ENCODE measurements at places on chromosomes 1 and 21.

GRCh38 chr21:42364304-42364865, 1.9 kb downstream of the TFF1 start:
- no peak for DNase-seq

DNA sequence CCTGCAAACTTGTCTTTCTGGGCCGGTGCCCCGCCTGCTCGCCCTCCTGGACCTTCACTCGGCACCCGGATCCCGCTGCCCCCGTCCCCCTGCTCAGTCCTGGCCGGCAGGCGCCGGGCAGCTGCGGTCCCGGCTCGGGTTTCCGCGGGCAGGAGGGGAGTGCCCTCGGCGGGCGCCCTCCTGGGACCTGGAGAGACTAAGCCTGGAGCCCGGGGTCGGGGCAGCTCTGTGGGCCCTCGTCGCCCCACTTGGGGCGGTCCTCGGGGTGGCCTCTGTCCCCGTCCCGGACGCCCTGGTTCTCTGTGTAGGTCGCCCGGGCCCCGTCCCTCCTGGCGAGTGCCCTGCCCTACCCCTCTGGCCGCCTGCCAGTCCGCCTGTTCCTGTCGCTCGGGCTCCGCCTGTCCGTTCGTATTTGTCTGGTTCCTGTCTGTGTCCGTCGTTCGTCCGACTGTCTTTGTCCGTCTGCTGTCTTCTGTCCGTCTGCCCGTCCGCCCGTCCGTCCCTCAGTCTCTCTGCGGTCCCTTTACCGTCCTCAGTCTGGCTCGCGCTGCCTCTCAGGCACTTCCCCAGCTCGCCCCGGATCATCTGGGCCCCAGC, 490 bp downstream of the SERINC2 start:
- no peak for DNase-seq

DNA sequence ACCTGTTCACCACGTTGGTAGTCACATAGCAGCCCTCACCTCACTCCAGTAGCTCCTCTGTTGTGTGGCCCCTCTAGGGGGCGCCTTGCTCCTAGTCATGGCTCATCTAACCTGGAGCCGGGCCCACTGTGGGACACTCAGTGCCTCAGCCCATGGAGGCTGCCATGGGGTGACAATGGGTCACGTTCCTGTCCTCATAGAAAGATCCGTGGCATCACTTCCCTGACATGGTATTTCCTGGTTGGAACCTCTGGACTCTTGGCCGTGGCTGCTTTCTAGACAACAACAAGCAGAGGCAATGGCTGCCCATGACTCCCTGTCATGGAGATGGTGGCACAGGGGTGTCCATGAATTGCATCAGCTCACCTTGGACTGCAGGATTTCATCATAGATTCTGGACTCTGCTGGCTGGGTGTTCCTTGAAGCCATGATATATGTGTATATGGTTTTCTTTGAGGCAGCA, 27.5 kb upstream of the SLAMF6 start:
- DNase-seq, result no peak

DNA sequence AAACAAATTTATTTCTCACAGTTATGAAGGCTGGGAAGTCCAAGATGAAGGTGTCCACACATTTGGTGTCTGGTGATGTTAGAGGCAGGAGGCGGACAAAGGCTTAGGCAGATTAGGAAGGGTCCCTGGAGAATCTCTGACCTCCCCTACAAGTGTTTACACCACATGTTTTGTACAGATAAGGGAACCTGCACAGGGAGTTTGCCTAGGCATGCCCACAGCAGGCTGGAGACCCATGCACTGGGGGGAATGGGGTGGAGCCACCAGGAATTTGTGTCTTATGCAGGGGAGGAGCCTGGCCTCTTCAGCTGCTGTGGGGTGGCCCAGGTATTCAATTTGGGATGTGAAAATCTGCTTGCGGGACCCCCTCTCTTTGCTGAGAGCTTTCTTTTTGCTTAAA, 131.3 kb downstream of the PATJ start:
- no peak for DNase-seq

DNA sequence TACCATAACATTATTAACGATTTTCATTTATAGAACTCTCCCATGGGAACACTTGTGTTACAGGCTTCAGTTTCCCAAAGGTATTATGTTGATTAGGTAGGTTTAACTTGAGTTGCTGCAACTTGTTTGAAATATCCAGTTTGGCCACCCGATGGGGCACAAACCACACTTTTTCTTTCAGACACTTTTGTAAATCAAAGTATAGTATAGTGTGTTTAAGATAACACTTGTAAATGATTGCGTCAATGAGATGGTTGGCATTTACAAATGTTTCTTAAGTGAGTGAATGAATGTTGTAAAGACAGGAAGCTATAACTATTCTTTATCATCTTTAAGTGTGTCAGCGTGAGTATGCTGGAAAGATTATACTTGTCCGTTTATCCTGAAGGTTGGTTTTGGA, 4.3 kb downstream of the XPR1 start:
- no peak for DNase-seq

DNA sequence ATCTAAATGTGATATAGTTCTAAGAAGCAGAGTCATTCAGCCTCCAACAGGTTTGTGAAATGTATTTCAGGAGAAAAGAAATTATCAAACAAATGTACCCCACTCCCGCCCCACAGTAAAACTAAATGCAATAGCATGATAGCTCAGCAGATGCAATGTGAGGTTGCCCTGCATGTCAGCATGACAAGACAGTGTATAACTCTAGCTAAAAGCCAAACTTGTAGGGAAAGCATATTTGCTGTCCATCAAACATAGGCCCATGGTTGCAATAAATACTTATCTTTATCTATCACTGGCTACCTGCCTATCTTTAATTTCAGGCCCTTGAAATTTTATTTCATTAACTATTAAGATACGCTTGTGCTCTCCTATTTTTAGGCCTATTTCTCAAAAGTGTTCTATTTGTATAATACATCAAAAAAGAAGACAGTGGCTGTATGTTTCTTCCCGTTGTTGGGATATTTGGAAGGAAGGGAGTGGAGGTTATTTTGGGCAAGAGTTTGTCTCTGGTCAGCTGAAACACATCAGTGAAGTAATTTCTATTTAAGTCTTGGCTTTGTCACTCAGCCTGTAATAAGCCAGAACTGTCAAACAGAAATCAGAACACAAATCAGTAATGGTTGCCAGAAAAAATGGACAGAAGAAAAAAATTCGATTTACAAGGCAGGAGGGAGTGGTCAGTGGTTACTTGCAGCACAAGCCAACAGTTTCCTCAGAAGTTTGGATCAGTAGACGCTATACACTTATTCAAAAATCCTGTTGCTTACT, 307.4 kb upstream of the ADGRL2 start:
- DNase-seq, result no peak

- no peak for DNase-seq
Observed at GRCh38 chr1:167225920-167226319, 5.2 kb downstream of the POU2F1 start.

DNA sequence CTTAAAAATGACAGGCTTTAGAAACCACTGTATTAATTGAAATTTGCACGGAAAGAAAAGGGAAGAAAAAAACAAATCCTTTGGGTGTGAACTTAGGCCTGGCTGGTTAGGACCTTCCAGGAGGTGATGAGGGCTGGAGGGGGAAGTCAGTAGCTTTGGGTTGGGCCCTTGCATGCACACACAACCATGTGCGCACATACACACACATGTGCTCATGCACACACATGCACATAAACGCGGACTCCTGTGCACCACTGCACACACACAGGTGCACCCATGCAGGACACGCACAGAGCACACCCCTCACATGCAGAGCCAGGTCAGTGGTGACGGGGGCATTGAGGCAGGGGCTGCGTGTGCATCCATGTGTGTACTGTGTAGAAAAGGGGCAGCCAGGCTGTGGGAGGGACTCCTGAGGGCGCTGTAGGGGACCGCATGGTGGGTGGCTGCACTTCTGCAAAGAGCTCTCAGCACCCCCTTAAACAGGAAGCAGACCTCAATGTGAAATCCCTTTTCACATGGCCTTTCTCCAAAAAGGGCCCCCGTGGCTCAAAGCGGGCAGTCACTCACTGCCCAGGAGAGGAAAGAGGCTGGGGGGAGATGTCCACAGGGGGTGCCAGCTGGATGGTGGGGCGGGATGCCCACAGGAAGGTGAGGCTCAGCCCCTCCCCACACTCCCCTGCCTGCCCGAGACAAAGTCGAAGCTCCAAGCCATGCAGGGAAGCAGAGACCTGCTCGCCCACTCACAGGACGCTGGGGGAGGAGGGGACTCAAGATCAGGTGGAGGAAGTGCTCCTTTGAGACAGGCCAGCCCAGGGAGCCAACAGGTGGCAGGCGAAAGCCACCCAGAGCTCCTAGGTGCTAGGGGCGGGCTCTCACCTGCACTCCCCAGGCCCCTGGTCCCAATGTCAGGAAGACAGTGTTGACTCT, 95.2 kb downstream of the ITPKB start:
- no peak for DNase-seq

GRCh38 chr1:83970802-83971201, 28.1 kb downstream of the TTLL7 start:
- no peak for DNase-seq

GRCh38 chr1:216183007-216183406, 240.2 kb downstream of the USH2A start:
- DNase-seq, result no peak

GRCh38 chr1:94875794-94876193, 51.1 kb downstream of the CNN3 start:
- no peak for DNase-seq

DNA sequence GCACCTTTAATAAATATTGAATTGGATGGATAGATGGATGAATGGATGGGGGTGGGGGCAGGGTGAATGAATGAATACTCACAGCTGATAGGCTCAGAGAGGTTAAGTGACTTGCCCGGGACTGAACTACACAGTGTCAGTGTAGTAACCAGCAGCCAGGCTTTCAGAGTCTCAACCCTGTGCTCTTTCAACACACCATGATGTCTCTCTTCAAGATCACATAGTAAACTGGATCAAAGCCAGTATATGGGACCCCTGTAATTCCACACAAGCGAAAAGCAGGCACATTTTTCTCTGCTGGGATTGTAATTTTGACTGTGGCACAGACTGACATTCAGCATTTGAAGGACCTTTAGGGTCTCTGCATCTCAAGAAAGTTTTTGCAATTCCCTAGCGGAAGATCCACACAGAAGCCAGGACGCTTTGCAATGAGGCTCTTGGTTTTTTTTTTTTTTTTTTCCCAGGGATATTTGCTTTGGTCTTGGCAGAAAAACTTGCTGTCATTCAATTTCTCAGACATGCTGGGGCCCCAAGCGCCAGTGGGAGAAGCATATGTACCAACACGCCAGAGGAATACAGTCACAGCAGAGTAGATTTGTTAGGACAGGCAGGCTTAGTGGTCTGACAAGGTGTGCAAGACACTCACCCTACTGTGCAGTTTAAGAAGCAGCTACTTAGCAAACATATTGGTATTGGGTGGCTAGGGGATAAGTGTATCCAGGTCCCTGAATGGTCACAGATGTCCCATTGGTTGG, 213.1 kb upstream of the CAMK1G start:
- no peak for DNase-seq

DNA sequence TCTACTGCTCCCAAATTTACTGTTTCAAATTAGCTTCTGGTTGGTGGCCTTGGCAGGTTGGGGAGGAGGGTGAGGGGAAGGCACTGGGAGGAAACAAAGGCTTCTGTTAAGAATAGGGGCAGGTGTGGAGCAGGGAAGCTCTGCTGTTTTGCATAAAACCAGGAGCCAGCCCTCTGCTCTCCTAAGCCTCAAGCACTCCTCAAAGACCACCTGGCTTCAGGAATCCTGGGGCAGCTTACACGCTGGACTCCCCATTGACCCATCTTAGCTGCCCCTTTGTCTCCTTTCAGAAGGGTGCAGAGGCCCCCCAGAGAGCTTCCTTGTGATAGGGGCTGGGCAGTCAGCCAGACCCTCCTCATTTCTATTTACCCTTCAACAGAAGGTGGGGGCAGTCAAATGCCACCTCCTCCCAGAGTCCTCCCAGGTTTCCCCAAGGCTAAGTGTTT, 11.5 kb upstream of the DHRS3 start:
- DNase-seq, result no peak

DNA sequence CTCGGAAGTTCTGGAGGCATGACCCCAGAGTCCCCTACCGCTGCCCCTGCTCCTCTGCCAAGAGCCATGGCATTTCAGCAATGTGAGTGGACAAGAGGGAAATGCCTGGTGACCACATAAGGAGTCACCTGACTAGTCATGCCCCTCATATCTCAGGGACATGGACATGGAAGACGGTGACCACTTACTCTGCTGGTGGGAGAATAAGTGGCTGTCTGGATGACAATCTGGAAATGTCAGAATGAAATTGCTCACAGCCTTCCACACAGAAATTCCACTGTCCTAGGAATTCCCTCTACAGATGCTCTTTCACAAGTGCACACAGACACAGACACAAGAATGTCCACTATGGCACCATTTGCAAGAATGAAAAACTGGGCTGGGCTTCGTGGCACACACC, 24.3 kb upstream of the PLEKHG5 start:
- DNase-seq, result no peak

DNA sequence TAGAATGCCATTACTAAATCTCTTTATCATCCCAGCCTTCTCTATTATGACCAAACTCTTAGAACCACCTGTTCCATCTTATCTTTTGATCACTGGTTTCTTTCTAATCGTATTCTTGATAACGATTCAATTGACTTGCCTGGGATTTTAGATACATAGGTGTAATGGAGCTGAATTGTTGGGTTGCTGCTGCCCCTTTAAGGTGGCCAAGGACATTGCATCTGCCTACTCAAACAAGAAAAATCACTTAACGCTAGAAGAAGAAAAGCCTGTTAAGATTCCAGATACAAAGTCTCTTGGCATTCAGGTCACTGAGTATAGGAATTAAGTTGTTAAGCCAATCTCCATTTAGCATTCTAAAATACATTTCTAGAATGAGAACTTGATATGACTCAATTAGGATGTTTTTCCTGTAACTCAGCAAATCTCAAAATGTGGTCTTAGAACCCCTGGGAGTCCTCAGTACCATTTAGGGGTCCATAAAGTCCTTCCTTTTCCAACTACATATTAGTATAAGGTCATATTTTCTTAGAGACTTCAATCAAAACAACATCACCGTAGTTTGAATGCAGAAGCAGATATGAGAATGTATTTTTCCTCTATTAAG, 12.4 kb downstream of the NEXN start:
- peak; percentile 54 for DNase-seq

- DNase-seq, result no peak
Observed at GRCh38 chr1:9731561-9731960, 80.0 kb downstream of the PIK3CD start.

- DNase-seq, result no peak
Observed at GRCh38 chr1:31549809-31550620, 26.3 kb upstream of the TINAGL1 start.

GRCh38 chr1:89557445-89557825, 32.8 kb downstream of the LRRC8B start:
- DNase-seq, result no peak

- DNase-seq, result peak; percentile 35
Observed at GRCh38 chr1:97630281-97630680, 290.6 kb downstream of the DPYD start.

Data from Jurkat, Clone E6-1 (cell line).